ENCODE measurements at places on chromosomes 2 and 18. TPM values are rescaled to one million over a fixed set of nuclear protein-coding genes. Genes with fewer than 3 reads are reported as not detected.

CNOT11 gene
- total RNA-seq: 36.7 TPM

ZBTB7C gene
- 1.4 TPM for total RNA-seq

- DNase-seq: no peak
Observed at GRCh38 chr2:41922177-41922576, 125.6 kb upstream of the PKDCC start.

GRCh38 chr2:25316101-25316500 is 25.6 kb downstream of the DNMT3A start:
- DNase-seq: no peak

Measured in astrocyte (in vitro differentiated cells and primary cell).